Activated T-cell treated with anti-CD3 and anti-CD28 coated beads for 1 hour (primary cell): ENCODE measurements at places on chromosomes 2 and 18.

- DNase-seq: no peak
These were observed 64.8 kb upstream of the CHST9 start for GRCh38 chr18:27249933-27250332.

- DNase-seq: peak; percentile 72
These were observed 17.2 kb upstream of the RPL31 start for GRCh38 chr2:100984892-100985307.

- DNase-seq: no peak
These were observed 68.6 kb downstream of the GALNT3 start for GRCh38 chr2:165725421-165725820.

DNA sequence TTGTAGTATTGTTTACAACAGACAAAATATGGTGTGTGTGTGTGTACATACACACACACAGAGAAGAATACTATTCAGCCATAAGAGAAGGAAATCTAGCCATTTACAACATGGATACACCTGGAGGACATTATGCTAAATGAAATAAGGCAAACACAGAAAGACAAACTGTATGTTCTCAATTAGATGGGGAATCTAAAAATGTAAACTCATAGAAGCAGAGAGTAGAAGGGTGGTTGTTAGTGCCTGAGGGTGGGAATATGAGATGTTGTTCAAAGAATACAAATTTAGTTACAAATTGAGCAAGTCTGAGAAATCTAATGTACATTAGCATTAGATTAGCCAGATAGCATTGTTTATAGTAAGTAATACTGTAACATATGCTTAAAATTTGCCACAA, 11.3 kb downstream of the ZNF519 start:
- no peak for DNase-seq

DNA sequence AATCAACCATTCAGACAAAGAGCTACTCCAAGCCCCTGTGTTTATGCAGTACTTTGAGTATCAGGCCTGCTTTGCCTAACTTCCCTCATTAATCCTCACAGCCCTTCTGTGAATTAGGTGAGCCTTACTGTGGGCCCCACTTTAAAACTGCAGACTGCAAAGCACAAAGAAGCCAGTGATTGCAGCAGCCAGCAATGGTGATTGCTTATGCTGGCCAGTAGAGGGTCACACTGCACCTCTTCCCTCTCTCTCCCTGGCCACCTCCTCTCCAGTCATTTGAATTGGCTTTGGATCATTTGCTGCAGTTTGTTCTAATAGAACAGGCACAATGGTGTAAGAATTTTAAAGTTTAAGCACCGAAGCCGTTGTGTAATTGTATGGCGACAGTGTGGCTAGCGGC, 229.9 kb downstream of the AGPS start:
- DNase-seq: no peak

GRCh38 chr2:201701646-201702045, 3.2 kb upstream of the MPP4 start:
- DNase-seq: no peak

DNA sequence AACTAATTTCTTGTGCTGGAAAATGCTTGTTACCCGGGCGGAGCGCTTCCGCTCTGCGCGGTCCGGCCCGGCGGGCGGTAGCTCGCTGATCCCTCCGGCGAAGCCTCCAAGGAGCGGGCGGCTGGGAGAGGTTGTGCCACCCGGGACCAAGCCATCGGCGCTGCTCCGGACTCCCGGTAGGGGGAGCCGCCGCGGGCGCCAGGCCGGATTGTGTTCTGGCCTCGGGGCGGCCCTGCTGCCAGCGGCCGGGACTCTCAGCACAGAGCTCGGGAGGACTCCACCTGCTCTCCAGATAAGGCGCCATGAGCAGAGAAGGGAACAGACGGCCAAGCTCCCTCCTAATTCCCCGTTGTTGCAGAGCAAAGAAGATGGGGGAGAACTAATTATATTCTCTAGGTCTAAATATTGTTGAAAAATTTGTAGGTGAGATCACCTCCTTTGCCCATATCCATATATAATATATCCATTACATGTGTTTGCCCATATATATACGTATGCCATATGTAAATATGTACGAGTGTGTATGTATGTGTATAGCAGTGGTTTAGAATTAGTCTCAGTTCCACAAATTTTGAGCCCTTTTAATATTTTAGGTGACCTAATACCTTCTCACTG, 13.8 kb upstream of the SATB2 start:
- no peak for DNase-seq
